ENCODE measurements at places on chromosomes 1 and 21.

DNA sequence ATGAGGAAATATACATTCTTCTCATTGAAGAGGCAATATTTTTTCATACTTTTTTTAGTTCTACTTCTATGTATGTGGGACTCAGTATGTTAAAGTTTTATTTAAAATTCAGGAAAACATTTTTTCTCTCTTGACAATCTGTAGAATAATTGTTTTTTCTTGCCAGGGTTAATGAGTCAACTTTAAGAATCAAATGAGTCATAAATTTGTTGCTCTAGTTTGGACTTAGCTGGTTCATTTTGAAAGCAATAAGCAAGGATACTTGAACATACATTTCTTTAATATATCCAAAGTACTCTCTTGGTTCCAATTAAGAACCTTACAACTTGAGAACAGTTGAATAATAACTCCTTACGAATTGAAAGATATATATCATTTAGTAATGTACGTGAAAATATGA, 1145.3 kb upstream of the B3GALT2 start:
- DNase-seq, result no peak

- peak; percentile 71 for DNase-seq
Observed at GRCh38 chr1:34681480-34682451, 73.1 kb upstream of the GJB5 start.

DNA sequence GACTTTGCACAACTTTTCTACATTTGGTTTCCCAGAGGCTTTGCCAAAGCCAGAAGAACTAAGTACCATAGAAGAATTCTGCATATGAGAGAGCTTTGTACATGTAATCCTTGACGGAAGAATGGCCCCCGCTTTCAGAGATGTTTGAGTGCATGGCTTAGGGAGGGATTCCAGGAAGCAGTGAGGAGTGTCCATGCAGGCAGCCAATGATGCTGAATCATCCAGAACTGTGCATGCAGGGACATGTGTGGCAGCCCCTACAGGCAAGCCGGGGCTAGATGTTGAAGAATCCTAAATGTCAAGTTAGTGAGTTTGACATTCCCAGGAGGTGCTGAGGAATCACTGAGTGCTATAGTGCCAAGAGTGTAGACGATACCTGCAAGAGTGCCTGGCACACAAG, 9.9 kb upstream of the HAO2 start:
- DNase-seq, result no peak

GRCh38 chr1:168320800-168321450, 40.2 kb downstream of the TBX19 start:
- DNase-seq, result no peak

DNA sequence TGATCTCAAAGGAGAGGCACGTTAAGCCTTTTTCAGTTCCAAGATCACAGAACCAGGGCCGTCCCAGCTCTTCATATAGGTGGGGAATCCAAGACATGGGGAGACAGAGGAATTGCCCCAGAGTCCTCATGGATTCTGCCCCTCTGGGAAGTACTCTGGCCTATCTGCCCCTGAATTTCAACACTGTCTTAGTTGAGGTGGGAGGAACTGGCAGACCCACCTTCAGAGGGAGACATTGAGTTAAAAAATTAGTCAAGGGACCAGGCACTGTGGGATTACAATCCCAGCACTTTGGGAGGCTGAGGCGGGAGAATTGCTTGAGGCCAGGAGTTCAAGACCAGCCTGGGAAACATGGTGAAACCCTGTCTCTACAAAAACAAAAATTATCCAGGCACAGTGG, 2.1 kb upstream of the KNCN start:
- no peak for DNase-seq

- no peak for DNase-seq
Observed at GRCh38 chr1:161274874-161275273, 16.3 kb downstream of the PCP4L1 start.

DNA sequence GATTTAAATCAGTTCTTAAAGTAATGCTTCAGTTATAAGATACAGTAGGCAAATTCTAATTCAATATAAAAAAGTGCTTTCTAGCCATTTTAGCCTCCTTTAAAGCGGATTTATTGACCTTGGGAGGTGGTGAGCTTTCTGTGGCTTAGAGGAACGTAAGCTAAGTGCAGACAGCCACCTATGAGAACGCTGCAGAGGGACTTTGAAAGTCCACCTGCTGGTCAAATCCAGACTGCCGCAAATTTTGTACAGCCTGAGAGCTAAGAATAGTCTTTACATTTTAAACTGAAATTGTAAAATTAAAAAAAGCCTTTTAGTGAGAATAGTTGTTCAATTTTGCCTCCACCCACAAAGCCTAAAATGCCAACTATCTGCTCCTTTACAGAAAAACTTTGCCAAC, 67.0 kb upstream of the SSX2IP start:
- no peak for DNase-seq

DNA sequence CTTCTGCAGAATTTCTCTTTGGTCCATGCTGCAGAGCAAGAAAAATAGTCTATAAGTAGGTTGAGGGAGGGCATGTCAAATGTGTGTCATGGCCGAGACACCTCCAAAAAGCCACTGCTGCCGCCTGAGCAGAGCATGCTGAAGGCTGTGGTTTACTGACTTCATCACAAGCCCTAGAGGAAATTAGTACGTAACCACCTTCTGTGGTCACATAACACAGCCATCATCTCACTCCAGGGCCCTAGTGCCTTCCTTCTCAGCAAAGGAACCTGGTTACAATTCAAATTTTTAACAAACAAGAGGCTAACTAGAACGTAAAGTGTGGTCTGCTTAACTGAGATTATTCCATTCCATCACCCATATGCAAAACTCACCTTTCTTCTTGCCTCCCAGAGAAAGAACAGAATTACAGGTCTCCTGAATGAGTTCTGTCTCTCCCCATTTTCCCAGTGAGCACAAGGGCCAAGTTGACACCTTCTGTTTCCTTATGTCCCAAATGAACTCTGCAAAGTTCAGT, at the start of gene PTPN22:
Gene PTPN22 (minus strand): TSS at position 116 of the 517 bp plus-strand sequence.
- DNase-seq, result peak; percentile 93

GRCh38 chr1:94772230-94772641, 47.9 kb upstream of the SLC44A3 start:
- no peak for DNase-seq

DNA sequence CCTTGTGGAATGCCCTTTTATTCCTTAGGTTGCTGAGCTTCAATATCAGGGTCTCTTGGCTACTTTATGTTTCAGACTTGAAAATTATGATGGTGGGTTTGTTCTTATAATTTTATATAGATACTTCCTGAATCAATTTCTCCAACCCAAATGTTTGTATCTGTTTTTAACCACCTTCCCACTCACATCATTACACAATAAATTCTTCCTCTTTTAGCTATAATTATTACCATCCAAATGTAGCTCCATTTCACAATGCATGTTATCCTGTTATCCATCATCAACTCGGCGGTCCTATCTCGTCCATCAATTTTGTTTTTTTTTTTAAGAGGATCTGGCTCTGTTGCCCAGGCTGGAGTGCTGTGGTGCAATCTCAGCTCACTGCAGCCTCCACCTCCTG, 357.6 kb upstream of the ZP4 start:
- no peak for DNase-seq

- no peak for DNase-seq
Observed at GRCh38 chr1:86100401-86100800, 56.2 kb downstream of the COL24A1 start.
